Stimulated activated CD4-positive, alpha-beta T cell treated with anti-CD3 and anti-CD28 coated beads, Interleukin-1b, Interleukin-23, amount 100 ng/mL, for 48 hours (primary cell): ENCODE measurements at places on chromosomes 5 and 9.

- DNase-seq, result no peak
These were observed 46.7 kb downstream of the TRIP13 start for GRCh38 chr5:939368-939767.

- no peak for DNase-seq
These were observed 30.8 kb upstream of the NIM1K start for GRCh38 chr5:43161244-43161643.

DNA sequence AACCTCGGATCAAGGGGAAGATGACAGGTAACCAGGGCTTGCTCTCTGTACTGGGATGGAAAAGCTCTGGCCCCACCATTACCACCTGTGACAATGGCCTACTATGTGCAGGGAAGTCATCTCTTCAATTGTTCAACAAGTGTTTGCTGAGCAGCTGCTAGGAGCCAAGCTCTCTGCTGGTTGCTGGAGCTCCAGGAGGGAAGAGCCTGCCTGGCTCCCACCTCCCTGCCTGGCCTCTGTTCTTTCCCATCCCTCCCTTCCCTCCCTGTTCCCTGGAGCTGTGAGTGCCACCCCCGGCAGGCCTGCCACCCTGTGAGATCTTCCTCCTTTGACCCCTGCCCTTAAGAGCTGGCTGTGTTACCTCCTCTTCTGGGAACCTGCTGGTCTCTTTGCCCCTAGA, 59.7 kb upstream of the IER5L start:
- no peak for DNase-seq

DNA sequence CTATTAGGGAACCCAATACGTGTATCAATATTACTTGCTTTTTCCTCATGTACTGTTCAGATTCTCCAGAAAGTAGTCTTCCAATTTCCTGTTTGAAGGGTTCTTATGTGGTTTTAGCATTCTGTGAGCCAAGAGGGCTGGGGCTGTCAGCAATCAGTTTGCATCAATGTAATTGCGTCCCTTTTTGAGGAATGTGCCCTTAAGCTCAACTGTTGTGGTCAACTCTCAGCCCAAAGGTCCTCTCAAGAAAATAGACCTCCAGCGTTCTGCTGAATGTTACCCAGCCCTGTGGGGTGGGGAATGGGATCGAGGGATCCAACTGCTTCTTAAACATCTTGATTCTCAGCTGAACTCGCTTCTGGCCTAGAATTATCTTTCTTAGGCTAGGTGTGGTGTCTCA, 43.8 kb upstream of the CDK20 start:
- no peak for DNase-seq

- no peak for DNase-seq
These were observed 553.7 kb downstream of the ZNF608 start for GRCh38 chr5:124192716-124193115.

DNA sequence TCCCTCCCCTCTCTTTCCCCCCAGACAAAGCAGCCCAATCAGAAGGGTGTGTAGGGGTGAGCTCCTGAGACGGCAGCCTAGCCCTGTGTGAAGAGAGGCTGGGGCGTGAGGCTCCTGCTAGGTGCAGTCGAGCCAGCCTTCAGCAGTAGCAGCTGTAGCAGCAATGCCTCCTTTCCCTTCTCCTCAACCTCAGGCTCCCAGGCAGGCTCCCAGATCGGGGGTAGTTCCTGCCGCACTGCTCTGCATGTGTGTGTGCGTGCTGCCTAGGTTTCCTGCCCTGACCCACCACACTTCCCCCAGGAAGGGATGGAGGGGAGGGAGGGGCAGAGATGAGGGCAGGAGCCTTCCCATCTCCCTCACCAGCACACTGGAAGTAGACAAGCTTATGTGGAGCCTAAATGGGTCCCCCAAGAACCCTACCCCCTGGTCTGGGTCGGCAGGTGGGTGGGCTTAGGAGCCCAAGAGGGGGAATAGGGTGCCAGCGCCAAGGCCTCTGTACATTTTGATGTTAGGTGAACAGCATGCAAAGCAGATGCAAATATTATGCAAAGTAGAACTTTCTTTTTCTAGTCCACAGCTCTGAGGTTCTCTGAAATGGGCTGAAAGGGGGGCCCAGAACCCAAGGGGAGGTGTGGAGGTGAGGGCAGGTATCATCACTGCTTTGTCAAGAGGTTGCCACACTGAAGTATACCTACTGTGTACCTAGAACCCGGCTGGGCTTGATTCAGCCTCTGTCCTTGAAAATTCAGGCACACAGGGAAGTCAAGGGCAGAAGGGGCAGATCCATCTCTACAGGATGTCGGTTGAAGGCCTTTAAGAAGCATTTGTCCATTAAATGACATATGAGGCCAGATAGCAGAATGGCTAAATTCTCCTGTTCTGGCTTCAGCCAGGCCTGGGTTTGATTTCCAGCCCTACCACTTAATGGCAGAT, 57.8 kb downstream of the CXXC5 start:
- DNase-seq, result no peak

- DNase-seq, result no peak
These were observed 419.5 kb upstream of the CTNND2 start for GRCh38 chr5:12323637-12324229.

DNA sequence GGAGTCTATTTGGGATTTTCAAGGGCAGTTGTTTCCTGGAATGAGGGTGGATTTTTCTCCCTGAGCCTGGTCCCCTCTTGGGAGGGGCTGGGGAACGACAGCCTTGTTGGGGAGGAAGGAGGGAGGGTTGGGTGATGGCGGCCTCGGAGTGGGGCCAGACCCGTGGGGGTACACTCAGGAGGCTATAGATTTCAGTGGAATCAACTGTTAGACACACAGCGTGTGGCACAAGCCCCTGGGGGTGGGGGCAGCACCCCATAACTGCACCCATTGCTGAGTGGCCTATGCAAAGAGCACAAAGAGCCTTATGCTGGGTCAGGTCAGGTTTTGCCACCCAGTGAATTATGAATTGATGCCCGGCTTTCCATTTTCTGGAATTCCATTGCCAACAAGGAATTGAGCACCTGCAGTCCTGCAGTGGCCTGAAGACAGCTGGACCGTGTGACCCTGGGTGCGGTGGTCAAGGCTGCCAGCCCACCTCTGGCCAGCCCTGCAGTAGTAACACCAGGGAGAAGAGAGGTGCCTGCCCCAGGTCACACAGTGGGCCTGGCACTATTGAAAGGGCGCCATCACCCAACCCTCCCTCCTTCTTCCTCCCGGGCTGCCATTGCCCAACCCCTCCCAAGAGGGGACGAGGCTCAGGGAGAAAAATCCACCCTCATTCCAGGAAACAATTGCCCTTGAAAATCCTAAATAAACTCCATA, 8.4 kb downstream of the MYMK start:
- no peak for DNase-seq

GRCh38 chr9:14306672-14307660, 7.0 kb downstream of the NFIB start:
- DNase-seq, result no peak

GRCh38 chr9:6441269-6441668, 28.3 kb downstream of the UHRF2 start:
- no peak for DNase-seq

- DNase-seq, result no peak
These were observed 623 bp upstream of the TRIM36 start for GRCh38 chr5:115170134-115170928.

DNA sequence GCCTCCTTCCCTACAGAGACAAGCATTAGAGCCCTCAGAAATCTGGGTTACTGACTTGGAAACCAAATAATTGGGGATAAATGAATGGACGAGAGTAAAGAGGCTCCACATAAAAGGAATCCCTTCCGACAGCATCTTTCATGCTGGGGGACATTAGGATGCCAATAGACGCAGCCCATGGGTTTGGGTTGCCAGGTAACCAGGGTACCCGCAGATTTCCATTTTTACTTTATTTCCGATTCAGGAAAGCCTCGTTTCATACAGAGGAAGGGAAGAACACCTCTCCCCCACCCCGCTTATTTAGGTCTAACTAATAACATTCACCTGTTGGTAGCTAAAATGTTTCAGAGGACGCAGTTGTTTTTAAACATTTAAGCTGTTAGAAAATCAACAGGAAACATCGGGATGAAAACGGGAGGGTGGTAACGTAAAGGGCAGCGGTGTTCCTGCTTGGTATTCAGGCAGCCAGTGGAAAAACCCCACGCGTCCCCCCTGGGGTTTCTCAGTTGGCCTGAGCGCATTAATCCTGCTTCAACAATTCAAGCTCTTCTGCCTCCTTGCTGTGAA, 179.5 kb downstream of the YTHDC2 start:
- no peak for DNase-seq

DNA sequence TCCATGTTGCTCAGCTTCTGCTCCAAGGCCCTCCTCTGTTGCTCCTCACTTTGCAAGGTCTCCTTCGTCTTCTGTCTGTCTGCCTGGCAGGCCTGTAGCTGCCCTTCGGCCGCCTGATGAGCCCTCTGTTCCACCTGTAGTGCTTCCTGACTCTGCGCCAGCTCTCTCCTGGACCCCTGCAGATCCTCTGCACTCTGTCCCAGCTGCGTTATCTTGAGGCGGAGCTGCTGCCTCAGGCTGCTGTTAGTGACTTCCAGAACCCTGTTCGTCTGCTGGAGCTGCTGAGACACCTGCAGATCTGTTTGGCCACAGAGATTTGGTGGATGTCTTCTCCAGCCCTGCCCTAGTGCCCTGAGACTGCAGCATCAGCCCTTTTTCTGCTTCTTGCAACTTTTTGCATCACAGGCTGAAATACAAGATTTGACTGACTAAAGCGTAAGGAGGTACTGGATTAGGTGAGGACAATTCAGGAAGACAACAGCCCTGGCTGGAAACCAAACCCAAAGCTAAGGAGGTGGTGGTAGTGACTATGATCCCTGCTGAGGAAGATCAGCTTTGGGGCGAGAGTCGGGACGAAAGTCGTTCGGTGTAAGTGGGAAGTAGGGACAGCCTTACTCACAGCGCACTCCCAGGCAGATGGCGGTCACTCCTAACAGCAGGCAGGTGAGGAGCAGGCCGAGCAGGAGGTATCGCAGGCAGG, 2.1 kb downstream of the CD72 start:
- DNase-seq, result no peak

GRCh38 chr5:142529626-142530278, 156.1 kb downstream of the FGF1 start:
- DNase-seq, result no peak

- DNase-seq, result no peak
These were observed 63.7 kb upstream of the ZNF622 start for GRCh38 chr5:16529306-16529705.

DNA sequence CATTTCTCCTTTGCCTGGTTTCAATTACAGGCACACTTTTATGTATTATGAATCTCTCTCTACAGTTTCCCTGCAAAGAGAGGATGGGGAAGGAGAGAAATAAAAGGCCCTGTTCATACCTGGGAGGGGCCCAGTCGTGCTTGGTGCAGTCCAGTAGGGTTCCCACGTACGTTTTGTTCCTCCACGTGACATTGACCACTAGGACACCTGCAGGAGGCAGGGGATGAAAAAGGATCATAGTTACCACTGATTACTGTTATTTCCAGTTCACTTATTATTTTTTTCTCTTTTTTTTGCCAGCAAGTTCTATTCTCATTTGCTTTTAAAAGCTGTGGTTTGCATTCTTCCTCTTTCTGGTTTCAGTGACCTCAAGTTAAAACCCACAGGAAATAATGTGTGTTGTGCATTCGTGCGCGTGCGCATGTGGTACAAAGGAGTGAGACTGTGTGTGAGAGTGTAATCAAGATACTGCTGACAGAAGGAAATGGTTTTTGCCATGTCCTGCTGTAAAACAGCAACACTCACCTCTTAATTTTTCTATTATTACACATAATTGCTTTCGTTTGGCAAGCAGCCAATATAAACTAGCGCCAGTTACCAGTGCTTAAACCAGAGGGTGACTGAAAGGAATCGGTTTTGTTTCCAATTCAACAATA, 96.8 kb downstream of the ZNF608 start:
- DNase-seq, result peak; percentile 65

DNA sequence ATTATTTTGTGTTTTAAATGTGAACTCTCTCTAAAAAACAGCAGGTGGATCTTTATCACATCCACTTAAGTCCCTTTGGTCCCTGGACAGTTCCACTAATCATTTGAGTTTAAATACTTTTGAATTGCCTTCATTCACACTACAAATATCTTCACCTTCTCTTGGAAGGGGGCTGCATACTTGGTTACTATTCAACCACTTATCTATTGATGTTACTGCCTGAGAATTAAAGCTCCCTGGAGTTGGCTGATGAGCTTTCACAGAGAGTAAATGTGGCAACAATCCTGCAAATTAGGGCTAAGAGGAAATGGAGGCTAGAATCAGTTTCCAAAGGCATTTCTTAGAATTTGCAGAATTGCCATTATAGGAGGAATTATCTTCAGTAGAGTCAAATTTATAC, 180.4 kb downstream of the ST8SIA4 start:
- DNase-seq, result no peak

DNA sequence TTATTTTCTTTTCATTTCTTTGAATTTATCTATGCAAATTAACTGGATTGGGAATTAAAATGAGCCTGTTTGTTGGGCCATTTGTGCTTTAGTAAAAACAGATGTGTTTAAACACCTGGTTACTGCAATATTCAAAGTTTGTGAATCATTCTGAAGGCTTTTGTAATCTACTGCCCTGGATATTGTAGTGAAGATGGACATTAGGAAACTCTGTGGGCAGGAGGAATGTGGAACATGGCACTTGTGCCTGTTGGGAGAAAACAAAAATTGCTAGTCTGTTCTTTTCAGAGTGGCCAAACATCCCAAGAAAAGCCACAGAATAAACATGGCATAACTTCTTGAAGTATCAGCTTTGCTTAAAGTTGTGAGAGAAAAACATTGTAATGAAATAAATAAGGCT, 40.8 kb downstream of the CHSY3 start:
- DNase-seq, result no peak

DNA sequence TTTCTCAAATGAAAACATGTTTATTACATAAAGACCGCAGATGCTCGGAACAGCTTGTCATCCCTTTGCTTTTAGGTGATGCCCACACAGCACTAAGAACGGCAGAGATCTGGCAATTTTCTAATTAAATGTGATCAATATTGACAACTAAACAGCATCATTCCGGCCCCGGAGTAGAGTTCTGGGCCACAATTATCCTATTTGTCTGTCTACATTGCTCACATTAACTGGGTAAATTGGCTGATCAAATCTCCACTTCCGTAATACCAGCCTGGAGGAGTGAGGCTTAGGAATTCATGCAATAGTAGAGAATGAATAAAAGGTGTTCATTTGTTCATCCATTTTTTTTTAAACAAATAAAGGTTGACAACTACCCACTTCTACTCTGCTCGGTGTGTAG, 245.1 kb upstream of the C9orf72 start:
- DNase-seq, result no peak

DNA sequence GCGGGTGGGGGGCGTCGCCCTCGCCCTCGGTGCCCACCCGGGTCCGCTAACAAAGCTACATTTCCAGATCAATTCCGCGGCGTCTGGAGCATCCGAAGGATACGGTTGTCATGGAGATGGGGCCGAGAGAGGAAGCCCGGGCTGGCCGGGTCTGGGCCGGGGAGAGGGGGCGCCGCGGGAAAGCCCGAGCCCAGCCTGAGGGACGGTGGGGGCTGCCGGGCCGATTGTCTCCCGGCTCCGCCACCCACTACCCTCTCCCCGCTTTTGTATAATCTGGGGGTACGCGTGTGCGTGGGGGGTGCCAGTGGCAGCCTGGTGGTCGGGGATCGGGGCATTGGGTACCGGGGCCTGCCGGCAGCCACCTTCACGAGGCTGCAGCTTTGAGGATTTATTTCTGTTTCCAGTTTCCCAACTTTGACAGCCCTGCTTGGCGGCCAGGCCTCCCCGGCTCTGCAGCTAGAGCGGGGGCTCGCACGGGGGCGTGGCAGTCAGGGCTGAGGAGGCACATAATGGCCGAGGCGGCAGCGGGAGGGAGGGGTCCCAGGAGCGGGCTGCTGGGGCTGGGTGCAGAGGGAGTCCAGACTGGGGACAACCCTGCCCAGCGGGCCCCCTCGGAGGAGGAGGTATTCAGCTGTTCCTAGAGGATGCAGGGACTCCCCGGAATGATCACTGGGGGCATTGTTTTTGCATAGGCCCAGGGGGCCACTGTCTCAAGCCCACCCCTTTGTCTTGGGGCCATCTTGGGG, 626 bp downstream of the PSD2 start:
- no peak for DNase-seq
